Cardiac septum (tissue), 1 donor: ENCODE measurements at places on chromosomes 4 and X. TPM values are rescaled to one million over a fixed set of nuclear protein-coding genes. Genes with fewer than 3 reads are reported as not detected.

The PTCHD1 gene
- 0.22 TPM for total RNA-seq

The SYNPO2 gene
- total RNA-seq = 316 TPM

The IL1RAPL2 gene
- not detected for total RNA-seq

- no peak for DNase-seq
Measured at GRCh38 chr4:146368209-146368608, 153.5 kb downstream of the SLC10A7 start.

- no peak for DNase-seq
Measured at GRCh38 chrX:104084063-104084462, 8.0 kb upstream of the TMSB15C start.

The SCML2 gene
- total RNA-seq = 0.97 TPM

The TKTL2 gene
- total RNA-seq = not detected

GRCh38 chr4:76799140-76799539 lies 98.8 kb downstream of the SOWAHB start:
- no peak for DNase-seq

GRCh38 chr4:156568041-156568440 lies 403.6 kb downstream of the PDGFC start:
- DNase-seq = no peak

GRCh38 chr4:169062897-169063244 lies 52.8 kb upstream of the CBR4 start:
- no peak for DNase-seq

DNA sequence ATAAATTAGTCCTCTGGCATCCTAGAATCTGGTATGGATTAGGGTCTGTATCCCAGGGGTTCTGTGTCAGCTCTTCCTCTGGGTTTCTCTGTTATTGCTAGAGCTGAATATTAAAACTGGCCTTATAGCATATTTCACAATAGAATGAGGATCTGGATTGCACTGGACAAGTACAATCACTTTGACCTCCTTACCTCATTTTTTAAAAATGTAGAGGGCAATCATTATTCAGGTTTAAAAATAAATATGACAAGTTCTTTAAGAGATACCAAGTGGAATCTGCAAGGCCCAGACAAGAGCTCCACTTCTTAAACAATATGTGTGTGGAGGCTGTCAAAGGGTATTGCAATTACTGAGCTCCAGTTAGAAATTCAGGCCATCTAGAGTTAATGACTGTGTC lies 1.4 kb downstream of the PALLD start:
- DNase-seq = no peak

DNA sequence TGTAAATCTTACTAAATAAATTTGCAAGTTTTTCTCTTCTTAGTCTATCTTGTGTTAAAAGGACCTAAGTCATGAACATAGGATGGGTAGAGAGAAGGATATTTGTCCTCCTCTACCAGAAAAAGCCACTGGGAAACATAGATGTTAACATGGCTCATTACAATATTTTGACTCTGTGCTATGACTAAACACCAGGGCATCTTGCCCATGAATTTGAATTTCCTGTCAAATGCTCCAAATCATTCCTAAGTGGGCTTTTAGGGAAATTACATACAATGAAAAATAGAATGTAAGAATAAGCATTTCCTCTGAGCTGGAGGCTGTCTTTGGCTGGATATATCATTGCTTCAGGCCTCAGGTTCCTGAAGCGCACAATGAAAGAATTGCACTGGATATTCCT lies 39.1 kb downstream of the ANOS1 start:
- no peak for DNase-seq

- no peak for DNase-seq
Measured at GRCh38 chr4:14221176-14221575, 593.7 kb upstream of the BOD1L1 start.

GRCh38 chr4:185685804-185686203 lies 126.2 kb downstream of the SORBS2 start:
- no peak for DNase-seq

DNA sequence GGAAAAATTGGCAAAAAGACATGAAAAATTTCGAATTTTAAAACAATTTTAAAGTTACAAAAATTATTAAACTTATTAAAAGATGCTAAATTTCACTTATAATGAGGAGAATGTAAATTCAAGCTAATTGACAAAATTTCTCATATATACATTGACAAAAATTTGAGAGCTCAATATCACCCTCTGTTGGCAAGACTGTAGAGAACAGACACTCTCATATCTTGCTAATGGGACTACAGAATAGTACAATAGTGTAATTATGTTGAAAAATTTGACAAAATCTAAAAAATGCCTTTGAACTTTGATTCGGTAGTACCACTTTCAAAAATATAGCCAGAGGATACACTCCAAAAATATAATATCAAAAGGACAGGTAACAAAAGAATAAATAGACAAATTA lies 29.8 kb downstream of the DCAF8L2 start:
- no peak for DNase-seq
